ENCODE measurements at places on chromosomes 16 and 17. TPM values are rescaled to one million over a fixed set of nuclear protein-coding genes. Genes with fewer than 3 reads are reported as not detected.

Gene TMIGD1
- total RNA-seq = not detected

Gene COPRS
- total RNA-seq = 109 TPM

Gene NKD1
- total RNA-seq = under 0.01 TPM

Gene TP53TG3E
- total RNA-seq = not detected

Gene RNF157
- total RNA-seq = 0.29 TPM

Gene IGF2BP1
- 0.59 TPM for total RNA-seq

Gene SDK2
- total RNA-seq = under 0.01 TPM

Gene TBC1D3G
- total RNA-seq = not detected

Gene NRN1L
- total RNA-seq = not detected

Gene CLEC3A
- not detected for total RNA-seq

Gene GRB7
- under 0.01 TPM for total RNA-seq

DNA sequence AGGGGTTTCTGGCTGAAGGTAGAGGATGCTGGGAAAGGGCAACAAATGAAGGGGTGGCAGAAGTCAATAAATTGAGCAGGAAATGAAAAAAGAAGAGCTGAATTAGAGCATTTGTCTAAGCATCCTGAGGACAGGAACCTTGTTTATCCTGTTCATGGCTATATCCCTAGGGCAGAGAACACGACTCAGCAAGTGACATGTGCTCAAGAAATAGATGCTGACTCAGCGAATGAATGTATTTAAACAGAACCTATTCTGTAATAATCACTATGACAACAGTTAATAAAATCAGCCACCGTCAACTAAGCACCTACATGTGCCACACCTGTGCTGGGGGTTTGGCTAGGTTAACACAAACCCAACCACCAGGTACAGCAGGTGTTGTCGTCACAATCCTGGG is 80.3 kb downstream of the CDK5R1 start:
- no peak overlapping the region for H3K4me3 ChIP-seq
- no peak for DNase-seq
- no peaks in the 10 kb centered on the region for H3K36me3 ChIP-seq
- H3K27ac ChIP-seq = no peak overlapping the region
- H3K4me1 ChIP-seq = peaks cover 9% of the 10 kb centered on the region

GRCh38 chr17:6862825-6863224 is 31.3 kb upstream of the TEKT1 start:
- peaks cover 53% of the 10 kb centered on the region for H3K27me3 ChIP-seq
- no peak for DNase-seq
- no peaks in the 10 kb centered on the region for H3K36me3 ChIP-seq
- no peak overlapping the region for H3K27ac ChIP-seq
- H3K4me1 ChIP-seq = no peaks in the 10 kb centered on the region

GRCh38 chr16:57502048-57502775 is 15.9 kb upstream of the DOK4 start:
- no peaks in the 10 kb centered on the region for H3K36me3 ChIP-seq
- H3K4me1 ChIP-seq = no peaks in the 10 kb centered on the region
- no peak overlapping the region for H3K4me3 ChIP-seq
- H3K27ac ChIP-seq = no peak overlapping the region
- DNase-seq = peak; percentile 42

DNA sequence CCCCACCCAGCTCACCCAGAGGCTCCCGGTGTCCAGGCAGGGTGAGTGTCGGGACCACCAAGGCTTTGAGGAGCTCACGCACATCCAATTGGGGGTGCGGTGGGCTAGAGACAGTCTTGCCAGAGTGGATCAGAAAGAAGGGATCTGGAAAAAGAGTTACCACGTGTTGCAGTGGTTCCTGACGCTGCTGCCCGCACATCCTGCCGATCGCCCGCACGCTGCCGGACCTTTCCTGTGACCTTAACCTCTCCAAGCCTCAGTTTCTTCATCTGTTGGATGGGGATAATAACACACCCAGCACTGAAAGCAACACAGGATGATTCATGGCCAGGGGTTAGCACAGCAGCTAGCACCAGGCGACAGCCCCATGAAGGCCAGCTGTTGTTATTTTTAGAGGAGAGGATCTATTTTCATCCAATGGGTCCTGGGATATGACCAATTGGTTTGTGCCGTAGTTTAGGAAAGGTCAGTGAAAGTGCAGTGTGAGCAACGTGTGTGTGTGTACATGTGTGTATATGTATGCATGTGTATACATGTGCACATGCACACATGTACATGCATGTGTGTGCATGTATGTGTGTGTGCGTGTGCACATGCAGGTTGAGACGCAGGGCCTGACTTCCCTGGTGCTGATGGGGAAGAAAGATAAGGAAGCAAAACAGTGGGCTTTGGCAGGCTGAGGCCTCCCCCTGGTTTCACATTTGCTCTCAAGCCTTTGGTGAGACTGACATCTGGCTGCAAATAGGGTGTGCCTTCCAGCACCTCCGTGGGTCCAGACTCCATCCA is 2.5 kb downstream of the ITGAX start:
- H3K36me3 ChIP-seq = no peaks in the 10 kb centered on the region
- peaks cover 5% of the 10 kb centered on the region for H3K4me1 ChIP-seq
- no peak overlapping the region for H3K4me3 ChIP-seq
- DNase-seq = no peak

GRCh38 chr17:35368081-35368830 is 5.2 kb downstream of the SLFN11 start:
- H3K27ac ChIP-seq = no peak overlapping the region
- H3K4me3 ChIP-seq = no peak overlapping the region
- H3K36me3 ChIP-seq = peaks cover 6% of the 10 kb centered on the region

DNA sequence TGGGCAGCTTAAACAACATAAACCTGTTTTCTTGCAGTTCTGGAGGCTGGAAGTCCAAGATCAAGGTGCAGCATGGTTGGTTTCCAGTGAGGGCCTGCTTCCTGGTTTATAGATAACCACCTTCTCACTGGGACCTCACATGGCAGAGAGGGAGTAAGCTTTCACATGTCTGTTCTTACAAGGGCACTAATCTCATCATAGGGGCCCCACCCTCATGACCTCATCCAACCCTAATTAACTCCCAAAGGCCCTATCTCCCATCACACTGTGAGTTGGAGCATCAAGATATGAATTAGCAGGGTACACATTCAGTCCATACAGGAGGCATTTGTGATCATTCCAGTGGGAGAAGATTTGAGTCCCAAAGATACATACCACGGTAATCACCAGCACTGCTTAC is 50.5 kb upstream of the GRIN2A start:
- no peaks in the 10 kb centered on the region for H3K36me3 ChIP-seq
- no peaks in the 10 kb centered on the region for H3K27me3 ChIP-seq
- no peak for DNase-seq

- H3K36me3 ChIP-seq = peaks cover 12% of the 10 kb centered on the region
- H3K27ac ChIP-seq = peak overlapping the region; percentile 87
- H3K27me3 ChIP-seq = no peaks in the 10 kb centered on the region
- peaks cover 11% of the 10 kb centered on the region for H3K4me1 ChIP-seq
Observed at GRCh38 chr16:19718624-19718965, 524 bp downstream of the IQCK start.

GRCh38 chr16:88773812-88774291 is 11.2 kb downstream of the PIEZO1 start:
- H3K4me3 ChIP-seq = peak overlapping the region; percentile 22
- peaks cover 59% of the 10 kb centered on the region for H3K4me1 ChIP-seq
- peak; percentile 96 for DNase-seq
- no peaks in the 10 kb centered on the region for H3K36me3 ChIP-seq
- H3K27me3 ChIP-seq = no peaks in the 10 kb centered on the region

GRCh38 chr17:66711401-66711800 is 123.5 kb upstream of the CACNG5 start:
- no peak for DNase-seq
- H3K27ac ChIP-seq = no peak overlapping the region
- peaks cover 8% of the 10 kb centered on the region for H3K36me3 ChIP-seq
- H3K4me1 ChIP-seq = peaks cover 7% of the 10 kb centered on the region
- no peaks in the 10 kb centered on the region for H3K27me3 ChIP-seq

- no peaks in the 10 kb centered on the region for H3K36me3 ChIP-seq
- H3K4me1 ChIP-seq = no peaks in the 10 kb centered on the region
- no peak for DNase-seq
- no peaks in the 10 kb centered on the region for H3K27me3 ChIP-seq
- no peak overlapping the region for H3K27ac ChIP-seq
Observed at GRCh38 chr17:37137906-37138514, 189.3 kb downstream of the AATF start.

DNA sequence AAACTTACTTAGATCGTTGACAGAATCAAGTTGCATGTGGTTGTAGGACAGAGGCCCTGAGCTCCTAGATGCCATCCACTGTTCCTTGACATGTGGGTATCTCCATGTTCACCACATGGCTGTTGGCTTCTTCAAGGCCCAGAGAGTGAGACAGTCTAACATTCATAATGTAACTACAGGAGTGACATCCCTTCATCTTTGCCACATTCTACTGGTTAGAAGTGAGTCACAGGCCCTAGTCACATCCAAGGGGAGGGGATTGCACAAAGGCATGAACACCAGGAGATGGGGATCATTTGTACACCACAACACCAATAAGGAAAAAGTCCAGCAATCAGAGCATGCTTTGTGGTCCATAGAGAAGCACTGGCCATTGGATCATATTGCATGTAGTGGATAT is 56.6 kb downstream of the WSCD1 start:
- no peak overlapping the region for H3K27ac ChIP-seq
- no peak overlapping the region for H3K4me3 ChIP-seq
- H3K27me3 ChIP-seq = no peaks in the 10 kb centered on the region
- DNase-seq = no peak
- H3K36me3 ChIP-seq = no peaks in the 10 kb centered on the region

GRCh38 chr17:46202424-46202823 is 9.2 kb upstream of the KANSL1 start:
- no peaks in the 10 kb centered on the region for H3K36me3 ChIP-seq
- DNase-seq = no peak
- H3K27me3 ChIP-seq = no peaks in the 10 kb centered on the region
- H3K27ac ChIP-seq = no peak overlapping the region

DNA sequence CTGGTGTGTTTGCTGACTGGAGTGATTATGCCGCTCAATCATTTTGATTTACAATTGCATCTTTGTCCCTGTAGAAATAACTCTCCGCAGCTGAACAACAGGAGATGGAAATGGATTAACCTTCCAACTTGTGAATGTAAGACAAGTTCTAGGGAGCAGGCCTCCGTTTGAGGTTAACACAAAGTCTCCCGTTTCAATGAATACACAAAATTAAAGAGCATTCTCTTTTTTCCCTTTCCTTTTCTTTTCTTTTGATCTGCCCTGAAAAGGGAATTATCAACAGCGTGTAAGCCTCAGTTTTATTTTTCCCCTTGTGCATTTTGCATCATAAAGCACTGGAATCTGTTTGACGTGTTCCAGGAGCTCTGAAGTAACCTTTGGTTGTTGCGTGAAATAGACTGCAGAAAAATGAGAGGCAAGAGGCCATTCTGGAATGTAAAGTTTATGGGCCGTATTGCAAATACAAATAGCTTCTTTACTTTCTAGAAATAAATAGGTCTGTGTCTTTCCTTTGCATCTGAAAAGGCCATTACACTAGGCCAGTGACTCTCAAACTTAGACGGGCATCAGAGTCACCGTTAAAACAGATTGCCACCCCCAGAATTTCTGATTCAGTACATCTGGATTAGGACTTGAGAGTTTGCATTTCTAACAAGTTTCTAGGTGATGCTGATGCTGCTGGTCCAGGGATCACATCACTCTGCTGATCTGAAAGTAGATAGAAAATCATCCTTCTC is 164.7 kb downstream of the ZNF18 start:
- no peaks in the 10 kb centered on the region for H3K27me3 ChIP-seq
- H3K4me1 ChIP-seq = no peaks in the 10 kb centered on the region
- no peak overlapping the region for H3K27ac ChIP-seq
- no peak for DNase-seq
- H3K36me3 ChIP-seq = no peaks in the 10 kb centered on the region

DNA sequence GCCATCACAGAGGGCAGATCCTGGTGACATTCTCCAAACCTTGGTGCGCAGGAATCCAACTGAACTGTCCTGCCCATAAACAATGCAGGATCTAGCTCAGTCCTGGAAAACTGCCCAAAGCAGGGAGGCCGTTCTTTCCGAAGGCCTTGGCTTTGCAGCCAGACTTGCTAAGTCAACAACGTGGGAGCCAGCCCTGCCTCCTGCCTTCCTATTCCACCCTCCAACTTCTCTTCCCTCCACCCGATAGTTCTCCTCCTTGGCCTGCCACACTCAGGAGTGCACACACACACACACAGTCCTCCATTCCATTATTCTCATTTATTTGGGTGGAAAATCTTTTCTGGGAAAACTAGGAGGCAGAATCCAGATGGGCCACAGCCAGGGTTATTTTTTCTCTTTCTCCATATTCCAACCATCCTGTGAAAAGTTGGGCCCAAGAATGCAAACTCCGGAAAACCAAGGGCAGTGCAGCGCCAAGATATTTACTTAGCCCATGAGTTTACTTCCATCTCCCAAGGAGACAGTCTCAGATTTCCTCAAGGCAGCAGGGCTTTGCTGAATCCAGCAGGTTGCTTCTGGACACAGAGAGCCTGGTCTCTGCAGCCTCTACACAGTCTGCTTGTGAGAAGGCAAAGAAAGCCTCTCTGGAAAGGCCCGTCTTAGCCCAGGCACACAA is 15.8 kb downstream of the COPRS start:
- DNase-seq = peak; percentile 73
- H3K36me3 ChIP-seq = no peaks in the 10 kb centered on the region
- H3K27me3 ChIP-seq = no peaks in the 10 kb centered on the region
- peak overlapping the region; percentile 52 for H3K27ac ChIP-seq
- H3K4me1 ChIP-seq = peaks cover 24% of the 10 kb centered on the region
- H3K4me3 ChIP-seq = peak overlapping the region; percentile 49

- no peak overlapping the region for H3K4me3 ChIP-seq
- H3K4me1 ChIP-seq = peaks cover 16% of the 10 kb centered on the region
- H3K27me3 ChIP-seq = no peaks in the 10 kb centered on the region
- H3K36me3 ChIP-seq = no peaks in the 10 kb centered on the region
Observed at GRCh38 chr16:19136549-19137196, 22.9 kb downstream of the ITPRIPL2 start.

GRCh38 chr16:72985148-72985941 is 62.6 kb downstream of the ZFHX3 start:
- H3K36me3 ChIP-seq = no peaks in the 10 kb centered on the region
- DNase-seq = peak; percentile 74
- H3K4me1 ChIP-seq = peaks cover 32% of the 10 kb centered on the region
- H3K4me3 ChIP-seq = no peak overlapping the region

DNA sequence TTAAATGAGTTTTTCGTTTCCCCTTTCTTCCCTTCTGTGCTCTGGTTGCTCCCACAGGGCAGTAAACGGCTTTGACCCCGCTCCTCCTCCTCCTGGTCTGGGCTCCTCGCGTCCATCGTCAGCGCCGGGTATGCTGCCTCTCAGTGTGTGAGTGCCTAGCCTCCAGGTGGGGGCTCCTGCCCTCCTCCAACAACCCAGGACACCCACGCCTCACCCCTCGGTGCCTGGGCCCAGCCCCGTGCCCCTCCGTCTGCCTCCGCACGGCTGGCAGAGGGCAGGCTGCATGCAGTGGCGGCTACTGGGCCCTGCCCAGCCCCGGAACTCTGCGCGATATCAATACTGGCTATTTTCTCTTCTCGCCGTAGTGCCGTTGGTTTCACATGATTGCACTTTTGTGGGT is 31.2 kb downstream of the NDEL1 start:
- H3K27me3 ChIP-seq = no peaks in the 10 kb centered on the region
- peak overlapping the region; percentile 52 for H3K27ac ChIP-seq
- peaks cover 10% of the 10 kb centered on the region for H3K4me1 ChIP-seq

GRCh38 chr17:64328036-64328858 is 62.4 kb downstream of the PECAM1 start:
- peaks cover 38% of the 10 kb centered on the region for H3K4me1 ChIP-seq
- H3K27me3 ChIP-seq = no peaks in the 10 kb centered on the region
- H3K4me3 ChIP-seq = no peak overlapping the region
- H3K27ac ChIP-seq = no peak overlapping the region
- no peaks in the 10 kb centered on the region for H3K36me3 ChIP-seq

- peaks cover 6% of the 10 kb centered on the region for H3K36me3 ChIP-seq
- peaks cover 23% of the 10 kb centered on the region for H3K4me1 ChIP-seq
- no peak overlapping the region for H3K27ac ChIP-seq
- no peak overlapping the region for H3K4me3 ChIP-seq
- no peak for DNase-seq
Observed at GRCh38 chr16:69465083-69465721, 40.8 kb downstream of the CYB5B start.

Data from osteoblast (primary cell).